Neural crest cell (in vitro differentiated cells): ENCODE measurements at places on chromosomes 7 and 10. TPM values are rescaled to one million over a fixed set of nuclear protein-coding genes. Genes with fewer than 3 reads are reported as not detected.
A peak's percentile ranks its signal among the peaks of the same experiment; 100 is the strongest.

- H3K27ac ChIP-seq, result peak overlapping the region; percentile 19
- peaks cover 11% of the 10 kb centered on the region for H3K4me1 ChIP-seq
- H3K36me3 ChIP-seq, result no peaks in the 10 kb centered on the region
Observed at GRCh38 chr7:129889133-129889844, 63.5 kb downstream of the UBE2H start.

DNA sequence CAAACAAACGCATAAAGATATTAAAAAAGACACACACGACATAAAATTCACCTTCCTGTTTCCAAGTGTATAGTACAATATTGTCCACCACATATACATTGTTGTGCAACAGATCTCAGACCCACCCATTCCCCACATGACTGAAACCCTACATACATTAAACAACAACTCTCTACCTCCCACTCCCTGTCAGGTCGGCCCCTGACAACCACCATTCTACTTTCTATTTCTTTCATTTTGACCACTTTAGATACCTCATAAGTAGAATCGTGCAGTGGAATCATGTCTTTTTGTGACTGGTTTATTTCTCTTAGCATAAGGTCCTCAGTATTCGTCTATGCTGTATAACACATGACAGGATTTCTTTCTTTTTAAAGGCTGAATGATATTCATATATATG is 320.5 kb downstream of the BBS9 start:
- no peaks in the 10 kb centered on the region for H3K4me1 ChIP-seq
- H3K27ac ChIP-seq, result no peak overlapping the region
- H3K4me3 ChIP-seq, result no peak overlapping the region
- H3K36me3 ChIP-seq, result peaks cover 3% of the 10 kb centered on the region

Gene ASB10
- total RNA-seq, result not detected in 2 replicates

Gene RBP3
- not detected in 2 replicates for total RNA-seq

GRCh38 chr10:34716958-34717357 is 98.1 kb downstream of the PARD3 start:
- no peaks in the 10 kb centered on the region for H3K27me3 ChIP-seq
- no peak overlapping the region for H3K27ac ChIP-seq
- no peaks in the 10 kb centered on the region for H3K36me3 ChIP-seq
- peaks cover 36% of the 10 kb centered on the region for H3K4me1 ChIP-seq

- H3K27me3 ChIP-seq, result no peaks in the 10 kb centered on the region
- no peaks in the 10 kb centered on the region for H3K36me3 ChIP-seq
- H3K4me1 ChIP-seq, result peaks cover 24% of the 10 kb centered on the region
- H3K27ac ChIP-seq, result no peak overlapping the region
Observed at GRCh38 chr7:36648441-36648840, 75.9 kb downstream of the AOAH start.

GRCh38 chr10:21314906-21315644 is 210.4 kb downstream of the SKIDA1 start:
- peak overlapping the region; percentile 20 for H3K4me3 ChIP-seq
- peak overlapping the region; percentile 79 for H3K27ac ChIP-seq
- peaks cover 55% of the 10 kb centered on the region for H3K4me1 ChIP-seq
- no peaks in the 10 kb centered on the region for H3K36me3 ChIP-seq
- DNase-seq, result no peak

GRCh38 chr7:91634485-91635177 is 245.9 kb downstream of the MTERF1 start:
- H3K27me3 ChIP-seq, result no peaks in the 10 kb centered on the region
- H3K4me3 ChIP-seq, result no peak overlapping the region
- H3K27ac ChIP-seq, result no peak overlapping the region
- H3K4me1 ChIP-seq, result peaks cover 19% of the 10 kb centered on the region
- DNase-seq, result no peak
- H3K36me3 ChIP-seq, result no peaks in the 10 kb centered on the region

DNA sequence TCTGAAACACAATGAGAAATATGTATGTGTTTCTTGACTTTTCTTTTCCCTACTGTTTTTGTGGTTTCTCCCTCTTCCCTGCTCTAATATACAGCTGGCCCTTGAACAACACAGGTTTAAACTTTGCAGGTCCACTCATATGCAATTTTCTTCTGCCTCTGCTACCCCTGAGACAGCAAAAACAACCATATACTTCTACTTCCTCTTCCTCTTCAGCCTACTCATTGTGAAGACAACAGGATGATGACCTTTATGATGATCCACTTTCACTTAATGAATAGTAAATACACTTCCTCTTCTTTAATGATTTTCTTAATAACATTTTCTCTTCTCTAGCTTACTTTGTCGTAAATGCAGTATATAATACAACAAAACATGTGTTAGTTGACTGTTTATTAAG is 35.0 kb upstream of the DGKB start:
- no peaks in the 10 kb centered on the region for H3K27me3 ChIP-seq
- no peak overlapping the region for H3K4me3 ChIP-seq
- DNase-seq, result no peak
- no peaks in the 10 kb centered on the region for H3K4me1 ChIP-seq

- H3K27ac ChIP-seq, result no peak overlapping the region
- H3K27me3 ChIP-seq, result peaks cover 39% of the 10 kb centered on the region
- no peak for DNase-seq
- no peak overlapping the region for H3K4me3 ChIP-seq
- H3K4me1 ChIP-seq, result peaks cover 13% of the 10 kb centered on the region
Observed at GRCh38 chr10:43024524-43024923, 52.3 kb upstream of the RET start.

Gene PRPS1L1
- not detected in 2 replicates for total RNA-seq

DNA sequence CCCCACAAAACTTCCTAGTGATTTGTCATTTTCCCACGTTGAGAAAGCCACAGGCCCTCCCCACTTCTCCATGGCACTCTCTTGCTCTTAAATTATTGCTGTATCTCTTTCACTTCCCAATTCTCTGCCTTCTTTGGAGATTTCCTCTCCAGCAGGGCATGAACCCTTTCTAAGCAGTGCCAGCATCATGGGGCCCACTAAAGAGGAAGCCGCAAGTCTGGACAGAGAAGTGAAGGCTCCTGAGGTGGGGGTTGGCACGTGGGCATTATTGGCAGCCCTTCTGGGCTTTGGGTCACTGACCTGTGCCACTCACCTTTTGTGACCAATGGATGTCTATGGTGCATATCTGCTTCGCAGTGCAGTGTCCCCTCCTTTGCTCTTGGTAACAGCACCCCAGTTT is 97.7 kb upstream of the TCF7L2 start:
- no peaks in the 10 kb centered on the region for H3K27me3 ChIP-seq
- no peak overlapping the region for H3K27ac ChIP-seq
- H3K36me3 ChIP-seq, result peaks cover 13% of the 10 kb centered on the region
- no peak overlapping the region for H3K4me3 ChIP-seq
- H3K4me1 ChIP-seq, result no peaks in the 10 kb centered on the region
- DNase-seq, result no peak
